HepG2 (cell line): ENCODE measurements at places on chromosomes 5 and 9.

GRCh38 chr5:142941245-142941644, 171.1 kb downstream of the ARHGAP26 start:
- DNase-seq, result no peak

DNA sequence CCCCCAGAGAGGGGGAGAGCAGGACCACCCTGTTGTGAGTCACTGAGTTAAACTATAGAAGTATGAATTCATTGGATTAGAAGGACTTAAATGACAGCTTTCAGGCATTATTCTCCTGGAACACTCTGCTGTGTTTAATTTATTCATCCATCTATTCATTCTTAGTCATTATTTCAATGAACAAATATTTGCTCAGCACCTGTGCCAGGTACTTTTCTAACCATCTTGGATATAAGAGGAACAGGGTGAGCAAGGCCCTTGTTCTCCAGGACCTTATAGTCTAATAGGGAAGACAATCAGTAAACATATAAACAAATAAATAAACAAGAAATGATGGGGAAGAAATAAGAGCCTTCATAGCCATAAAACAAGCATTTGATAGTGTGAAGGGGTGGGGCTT, 483.9 kb upstream of the BRINP1 start:
- DNase-seq, result no peak

DNA sequence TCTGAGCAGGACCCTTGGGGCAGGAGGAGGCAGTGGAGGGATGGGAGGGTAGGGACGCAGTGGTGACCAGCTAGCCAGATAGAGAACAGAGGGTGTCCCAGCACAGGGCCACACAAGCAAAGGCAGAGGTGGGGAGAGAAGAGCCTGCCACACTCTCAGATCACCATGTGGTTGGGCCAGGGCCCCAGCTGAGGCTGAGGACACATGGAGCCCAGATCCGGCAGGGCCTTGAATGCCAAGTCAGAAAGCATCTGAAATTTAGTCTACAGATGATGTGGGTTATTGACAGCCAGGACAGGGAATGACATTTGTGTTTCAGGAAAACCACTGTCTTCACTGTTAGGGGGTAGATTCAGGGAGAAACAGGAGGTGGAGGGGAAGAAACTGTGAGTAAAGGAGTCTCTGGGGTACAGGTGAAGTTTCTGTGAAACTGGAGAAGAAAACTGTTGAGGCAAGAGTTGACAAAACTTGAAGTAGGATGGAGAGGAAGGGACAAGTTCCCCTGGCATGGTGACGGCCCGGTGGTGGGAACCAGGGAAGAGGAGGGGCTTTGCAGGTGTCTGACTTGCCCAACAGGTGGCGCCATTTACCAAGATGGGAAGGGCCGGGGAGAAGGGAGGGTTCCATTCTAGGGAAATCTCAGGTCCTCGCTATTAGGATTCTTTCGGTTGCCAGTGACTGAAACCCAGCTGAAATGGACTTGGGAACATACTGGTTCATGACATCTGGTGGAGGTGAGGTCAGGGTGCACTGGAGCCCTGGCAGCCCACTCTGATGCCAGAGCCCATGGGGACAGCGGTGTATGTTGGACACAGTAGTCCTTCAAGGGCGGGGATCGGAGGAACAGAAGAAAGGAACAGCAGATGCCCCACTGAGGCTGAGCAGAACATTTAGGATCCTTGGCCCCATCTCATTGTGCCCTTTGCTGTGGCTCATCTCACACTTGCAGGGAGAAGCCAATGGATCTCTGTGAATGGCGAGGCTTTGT, 100.1 kb downstream of the KCNIP1 start:
- DNase-seq, result peak; percentile 46

DNA sequence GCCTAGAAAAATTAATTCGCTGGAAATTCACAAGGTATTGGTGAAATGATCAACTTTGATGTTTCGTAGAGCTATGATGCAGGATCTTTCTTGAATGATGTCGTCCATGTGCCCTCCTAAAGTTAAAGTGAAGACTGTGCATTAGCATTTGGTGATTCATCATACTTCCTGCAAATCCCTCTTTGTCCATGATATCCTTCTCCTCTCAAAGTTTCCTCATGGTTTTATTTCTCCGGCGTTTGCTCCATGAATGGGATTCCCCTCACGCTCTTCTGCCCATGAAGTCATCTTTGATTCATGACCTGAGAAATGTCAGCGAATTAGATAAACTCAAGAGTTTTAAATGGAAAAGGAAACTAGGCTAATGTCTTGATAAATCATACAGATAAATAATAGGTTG, 372.7 kb downstream of the PSAT1 start:
- DNase-seq, result no peak

- DNase-seq, result no peak
Measured at GRCh38 chr9:16591092-16591491, 279.4 kb downstream of the BNC2 start.

DNA sequence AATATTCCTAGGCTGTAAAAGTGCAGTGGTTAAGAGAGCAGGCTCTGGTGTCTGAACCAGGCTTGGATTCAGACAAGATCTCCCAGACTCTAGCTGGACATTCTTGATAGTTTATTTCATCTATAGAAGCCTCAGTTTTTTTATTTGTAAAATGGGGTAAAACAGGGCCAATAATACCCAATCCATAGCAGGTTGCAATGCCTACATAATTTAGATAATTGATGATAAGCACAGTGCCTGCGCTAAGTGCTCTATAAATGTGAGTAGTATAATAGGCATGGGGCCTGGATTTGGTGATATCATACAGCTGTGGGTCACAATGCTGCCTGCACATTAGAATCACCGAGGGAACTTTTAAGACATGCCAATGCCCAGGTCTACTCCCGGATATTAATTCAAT, 603.5 kb downstream of the ISL1 start:
- DNase-seq, result no peak

- no peak for DNase-seq
Measured at GRCh38 chr5:177545487-177546257, 8.7 kb downstream of the FAM193B start.

DNA sequence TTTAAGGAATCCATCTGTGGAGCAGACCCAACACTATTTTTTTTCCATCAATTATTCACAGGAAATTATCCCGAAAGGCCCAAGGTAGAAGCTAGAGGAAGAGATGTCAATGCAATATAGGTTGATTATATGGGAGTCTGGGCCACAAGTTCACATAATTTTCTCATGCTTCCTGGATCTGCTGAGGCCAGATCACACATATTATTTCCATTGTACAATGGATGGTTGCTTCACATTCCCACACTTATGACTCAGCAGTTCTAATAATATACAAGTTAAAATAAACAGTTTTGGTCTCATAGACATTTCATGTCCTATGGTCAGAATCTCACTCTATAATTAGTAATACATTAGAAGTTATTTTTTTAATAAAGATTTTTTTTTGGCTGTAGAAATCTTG, 66.0 kb upstream of the PTPRD start:
- no peak for DNase-seq

DNA sequence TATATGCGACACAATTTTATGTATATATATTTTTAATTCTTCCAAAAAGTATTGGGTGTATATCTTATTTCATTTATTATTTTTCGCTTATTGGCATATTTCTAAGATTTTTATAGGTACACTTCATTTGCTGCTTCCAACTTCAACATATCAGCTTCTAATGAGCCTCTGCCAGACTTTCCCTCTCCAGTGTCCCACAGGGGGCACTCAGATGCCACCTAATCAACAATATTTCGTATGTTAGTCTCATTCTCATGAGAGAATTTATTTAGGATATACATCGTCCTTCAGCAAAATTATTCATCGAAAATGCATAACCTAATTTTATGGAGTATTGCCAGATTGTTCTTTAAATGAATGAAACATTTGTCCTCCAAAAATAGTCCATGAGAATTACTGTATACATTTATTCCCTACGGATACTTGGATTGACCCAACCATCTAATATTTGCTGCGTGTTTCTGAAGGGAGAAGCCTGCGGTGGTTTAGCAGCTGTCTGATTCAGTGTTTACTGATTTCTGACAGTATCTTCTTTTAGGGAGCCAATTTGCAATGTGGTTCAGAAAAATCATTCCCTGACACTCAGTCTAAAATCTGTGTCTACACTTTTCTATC, 100.6 kb upstream of the SELENOP start:
- DNase-seq, result peak; percentile 25

GRCh38 chr9:89635816-89636215, 31.0 kb downstream of the GADD45G start:
- DNase-seq, result no peak

- DNase-seq, result no peak
Measured at GRCh38 chr5:176744584-176744965, 65.8 kb upstream of the UNC5A start.

- no peak for DNase-seq
Measured at GRCh38 chr9:28762167-28762566, 1188.9 kb upstream of the C9orf72 start.

- DNase-seq, result no peak
Measured at GRCh38 chr5:39466846-39467245, 42.1 kb upstream of the DAB2 start.

GRCh38 chr9:89668216-89668865, 63.5 kb downstream of the GADD45G start:
- no peak for DNase-seq

- no peak for DNase-seq
Measured at GRCh38 chr5:116305899-116306298, 221.1 kb downstream of the COMMD10 start.

DNA sequence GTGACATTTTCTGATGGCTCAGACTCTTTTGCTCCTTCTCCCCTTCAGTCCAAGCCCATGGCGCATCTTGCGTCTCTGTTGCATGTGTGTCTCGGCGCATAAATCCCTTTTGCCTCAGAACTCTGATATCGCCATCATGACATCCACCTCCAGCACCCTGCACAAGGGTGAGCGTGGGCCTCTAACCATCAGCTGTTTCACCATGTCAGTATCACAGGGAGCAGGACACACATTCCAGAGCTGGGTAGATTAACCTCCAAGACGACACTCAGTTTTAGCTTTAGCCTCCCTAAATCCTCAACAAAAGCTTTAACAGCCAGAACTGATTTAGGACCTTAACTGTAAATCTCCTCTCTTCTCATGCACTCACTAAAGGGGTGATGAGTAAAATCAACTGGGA, 239.0 kb downstream of the EBF1 start:
- no peak for DNase-seq

DNA sequence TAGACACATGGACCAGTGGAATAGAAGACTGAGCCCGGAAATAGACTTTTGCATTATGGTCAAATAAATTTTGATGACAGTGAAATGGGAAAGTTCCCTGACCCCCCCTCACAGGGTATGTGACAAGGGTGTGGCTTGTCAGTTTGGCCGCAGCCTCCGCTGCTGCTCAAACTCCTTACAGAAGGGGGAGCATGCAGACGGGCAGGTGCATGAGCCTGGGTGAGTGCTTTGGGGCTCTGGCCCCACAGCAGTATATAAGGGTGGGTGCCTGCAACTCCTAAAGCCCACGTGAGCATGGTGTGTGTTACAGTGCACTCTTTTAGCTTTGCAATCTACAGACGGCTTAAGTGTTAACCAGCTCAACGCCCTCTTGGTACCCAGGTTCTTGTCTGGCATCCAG, 21.9 kb upstream of the CAPSL start:
- no peak for DNase-seq

DNA sequence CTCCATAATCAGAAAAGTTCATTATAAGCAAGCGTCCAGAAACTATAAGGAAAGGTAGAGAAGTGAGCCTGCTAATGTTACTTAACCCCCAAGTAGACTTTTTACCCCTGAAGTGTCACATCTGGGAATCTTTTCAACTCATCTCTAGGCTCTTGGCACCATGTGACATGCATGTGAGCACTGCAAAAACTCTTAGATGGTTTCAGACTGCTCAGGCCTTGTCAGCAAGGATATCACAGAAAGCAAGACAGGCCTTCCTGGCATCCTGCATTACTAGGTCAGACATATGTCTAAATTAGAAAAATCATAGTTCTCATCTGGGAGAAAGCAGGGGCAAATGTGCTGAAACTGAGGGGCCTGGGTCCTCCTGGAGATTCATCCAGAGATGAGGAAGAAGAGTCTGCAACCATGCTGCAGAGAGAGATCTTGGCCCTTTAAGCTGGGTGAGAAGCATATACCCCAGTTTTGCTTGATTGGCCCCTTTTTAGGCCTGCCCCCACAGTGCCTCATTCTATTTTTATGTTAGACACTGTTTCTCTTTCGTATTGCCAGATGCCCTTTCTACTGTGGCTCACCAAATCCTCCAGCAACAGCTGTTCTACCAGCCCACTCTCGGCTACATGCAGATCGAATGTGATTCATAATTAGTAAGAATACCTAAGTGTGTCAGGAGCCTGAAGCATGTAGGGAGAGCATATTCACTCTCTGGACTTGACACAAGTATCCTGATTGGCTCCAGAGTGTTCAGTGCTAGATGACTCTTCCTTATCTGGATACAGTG, 19.0 kb downstream of the TMEM8B start:
- DNase-seq, result no peak

GRCh38 chr5:160419458-160420330, 813 bp upstream of the SLU7 start:
- DNase-seq, result no peak

- DNase-seq, result peak; percentile 24
Measured at GRCh38 chr5:110333384-110333783, 393.1 kb downstream of the TMEM232 start.

GRCh38 chr5:95784514-95785302, 37.8 kb downstream of the GLRX start:
- no peak for DNase-seq

DNA sequence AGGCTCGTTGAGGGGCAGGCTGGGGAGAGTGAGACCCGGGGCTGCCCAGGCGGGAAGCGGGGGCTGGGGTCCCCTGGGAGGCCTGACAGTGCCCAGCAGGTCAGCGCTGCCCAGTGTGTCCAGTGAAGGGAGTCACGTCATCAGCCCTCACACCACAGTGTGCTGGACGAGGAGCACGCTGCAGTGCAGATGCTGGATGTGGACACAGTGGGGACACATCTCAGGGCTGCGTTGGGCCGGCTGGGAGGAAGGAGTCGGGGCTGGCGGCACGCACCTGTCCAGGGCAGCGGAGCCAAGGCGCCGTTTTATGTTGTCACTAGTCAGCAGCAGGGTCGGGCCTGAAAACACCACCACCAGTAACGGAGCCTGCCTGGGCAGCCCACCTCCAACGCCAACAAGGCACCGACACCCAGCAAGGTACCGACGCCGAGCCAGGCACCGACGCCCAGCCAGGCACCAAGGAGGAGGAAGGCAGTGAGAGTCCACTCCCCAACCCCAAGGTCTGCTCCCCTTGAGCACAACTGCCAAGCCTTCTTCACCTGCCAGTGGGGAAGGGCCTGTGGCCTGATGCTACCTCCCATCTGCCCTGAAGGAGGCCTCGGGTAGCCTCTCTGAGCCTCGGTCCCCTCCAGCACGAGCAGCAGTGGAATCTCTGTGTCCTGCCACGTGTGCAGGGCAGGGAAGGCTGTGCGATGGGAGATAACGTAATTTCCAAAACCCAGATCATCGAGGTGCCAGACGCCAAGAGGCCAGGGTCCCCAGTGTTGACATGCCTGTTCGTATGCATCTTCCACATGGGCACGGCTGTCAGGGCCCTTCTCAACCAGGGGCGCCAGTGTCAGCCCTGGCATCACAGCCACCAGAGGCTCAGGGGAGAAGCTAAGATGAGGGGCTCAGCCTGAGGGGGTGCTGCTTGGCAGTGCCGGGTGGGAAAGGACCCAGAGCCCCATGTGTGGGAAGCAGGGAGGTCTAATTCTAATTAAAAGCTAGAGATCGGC, 21.9 kb upstream of the NSMF start:
- no peak for DNase-seq

GRCh38 chr5:76638479-76638878, 15.3 kb upstream of the F2RL2 start:
- no peak for DNase-seq
